Muscle of leg (tissue), 16 donors: ENCODE measurements at places on chromosomes 5 and 9. TPM values are rescaled to one million over a fixed set of nuclear protein-coding genes. Genes with fewer than 3 reads are reported as not detected.

Gene FAM151B
- 5.7 TPM for total RNA-seq

Gene MAP1B
- 36.4 TPM for total RNA-seq

Gene CDH12
- total RNA-seq = 1.3 TPM

Gene PROB1
- 18.8 TPM for total RNA-seq

Gene ANKRD31
- 0.27 TPM for total RNA-seq

Gene ELL2
- total RNA-seq = 2.7 TPM

Gene LHX3
- not detected for total RNA-seq

Gene CDKN2B-AS1
- total RNA-seq = 0.18 TPM

Gene PLAC8L1
- total RNA-seq = 0.18 TPM

Gene NR4A3
- 0.58 TPM for total RNA-seq

Gene CYLC2
- not detected for total RNA-seq

Gene EQTN
- total RNA-seq = 0.13 TPM

Gene DMRT3
- total RNA-seq = 0.09 TPM

Gene RGS14
- 16.2 TPM for total RNA-seq

Gene TEX48
- total RNA-seq = not detected

Gene TYRP1
- not detected for total RNA-seq

Gene SPATA31C1
- total RNA-seq = 0.04 TPM

Gene STK32A
- 0.66 TPM for total RNA-seq

Gene IRX4
- total RNA-seq = 0.13 TPM

Gene ADGRD2
- not detected for total RNA-seq

Gene CDX1
- total RNA-seq = 0.27 TPM

Gene TAF11L5
- total RNA-seq = not detected

Gene LPAR1
- 59.7 TPM for total RNA-seq

Gene GPRIN1
- total RNA-seq = 0.49 TPM
